ENCODE measurements at places on chromosomes 1 and 21.

DNA sequence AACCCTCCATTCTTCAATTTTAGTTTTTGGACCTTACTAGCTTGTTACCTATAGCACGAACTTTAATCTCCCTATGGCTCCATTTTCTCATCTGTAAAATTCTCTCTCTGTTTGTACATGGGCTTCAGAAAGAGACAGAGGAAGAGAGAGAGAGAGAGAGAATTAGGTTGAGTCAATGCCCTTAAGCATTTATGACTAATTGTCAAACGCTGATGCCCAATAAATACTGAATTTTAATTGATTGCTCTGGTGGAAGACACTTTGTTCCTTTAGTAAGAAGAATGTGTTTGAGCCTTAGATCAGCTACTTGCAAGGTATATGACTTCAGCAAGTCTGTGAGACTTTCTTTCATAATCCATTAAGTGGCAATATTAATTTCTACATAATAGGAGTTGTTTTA lies 743.1 kb upstream of the ADGRL4 start:
- no peak for DNase-seq

DNA sequence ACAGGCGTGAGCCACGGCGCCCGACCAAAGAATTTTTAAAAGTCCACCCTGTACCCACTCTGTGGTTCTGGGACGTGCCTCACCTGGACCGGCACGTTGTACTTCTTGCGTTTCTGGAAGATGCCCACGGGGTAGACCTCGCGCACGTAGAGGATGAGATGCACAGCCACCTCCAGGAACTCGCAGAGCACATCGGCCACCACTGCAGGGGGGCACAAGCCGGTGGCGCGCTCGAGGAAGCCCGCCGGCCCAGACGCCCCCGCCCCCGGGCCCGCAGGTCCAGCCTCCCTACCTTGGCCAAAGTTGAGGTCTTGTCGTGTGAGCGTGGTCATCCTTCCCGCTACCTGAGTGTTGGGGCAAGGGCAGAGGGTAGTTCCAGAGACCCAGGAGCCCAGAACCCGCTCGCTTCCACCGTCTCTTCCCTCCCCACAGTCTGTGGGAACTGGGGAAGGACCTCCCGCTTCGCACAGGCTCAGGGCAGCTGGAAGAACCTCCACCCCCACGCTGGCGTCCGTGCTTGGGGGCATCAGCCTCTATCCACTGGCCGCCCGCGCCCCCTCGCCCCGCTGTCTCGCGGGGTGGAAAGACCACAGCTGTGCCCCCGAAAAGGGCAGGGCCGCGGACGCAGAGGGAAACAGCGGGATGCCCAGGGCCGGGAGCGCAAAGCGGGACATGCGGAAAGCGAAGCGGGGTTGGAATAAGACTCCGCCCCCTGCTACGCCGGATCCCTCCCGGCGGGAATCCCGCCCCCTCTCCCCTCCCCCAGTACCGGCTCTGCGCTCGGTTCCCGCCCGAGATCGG lies 478 bp downstream of the MAD2L2 start:
- DNase-seq: no peak

DNA sequence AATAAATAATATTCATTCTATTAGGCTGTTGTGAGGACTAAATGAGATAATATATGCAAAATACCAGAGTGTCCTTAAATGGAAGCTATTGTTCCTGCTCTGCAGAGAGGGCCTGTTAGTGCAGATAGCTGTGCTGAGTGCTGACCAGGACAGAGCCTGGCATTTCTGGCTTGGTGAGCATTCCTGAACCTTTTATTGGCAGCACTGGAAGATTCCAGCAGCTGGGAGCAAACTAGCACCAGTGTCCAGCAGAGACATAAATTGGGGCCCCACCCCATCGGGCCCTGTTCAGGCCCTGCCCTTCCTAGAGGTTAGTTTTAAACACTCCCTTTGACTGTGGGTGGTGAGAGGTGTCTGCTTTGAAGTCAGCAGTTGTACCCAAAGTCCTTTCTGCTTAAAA lies 85.9 kb upstream of the GADD45A start:
- no peak for DNase-seq

DNA sequence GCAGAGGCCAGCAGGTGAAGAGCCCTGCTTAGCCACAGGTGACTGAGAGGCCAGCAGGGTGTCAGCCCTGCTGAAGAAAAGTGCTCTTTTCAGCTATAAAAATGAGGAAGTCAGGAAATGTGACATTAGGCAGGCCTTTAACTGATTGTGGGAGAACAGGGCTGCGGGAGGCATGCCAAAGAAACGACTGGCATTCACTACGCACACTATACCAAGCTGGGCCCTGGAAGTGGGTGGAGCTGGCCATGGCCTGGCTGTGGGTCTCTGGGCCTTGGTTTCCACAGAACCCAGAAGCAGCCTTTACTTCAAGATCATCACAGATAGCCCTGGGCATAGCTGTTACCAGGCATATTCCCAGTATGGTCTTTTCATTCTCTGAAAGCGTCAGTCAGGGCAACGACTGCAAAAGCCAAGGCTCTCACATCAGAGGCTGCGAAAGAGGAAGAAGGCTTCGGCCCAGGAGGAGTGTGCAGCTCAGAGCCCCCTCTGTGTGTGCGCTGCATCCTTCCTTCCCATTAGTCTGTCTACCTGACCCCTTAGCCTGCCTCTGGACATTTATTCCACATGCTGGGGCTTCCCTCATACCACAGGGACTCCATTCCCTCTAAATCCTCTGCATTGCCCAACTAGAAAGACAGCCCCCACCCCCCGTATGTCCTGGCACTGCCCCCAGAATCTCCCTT lies 14.3 kb downstream of the SLC2A1 start:
- no peak for DNase-seq

GRCh38 chr1:22645931-22646330 lies 2.5 kb downstream of the C1QC start:
- no peak for DNase-seq

DNA sequence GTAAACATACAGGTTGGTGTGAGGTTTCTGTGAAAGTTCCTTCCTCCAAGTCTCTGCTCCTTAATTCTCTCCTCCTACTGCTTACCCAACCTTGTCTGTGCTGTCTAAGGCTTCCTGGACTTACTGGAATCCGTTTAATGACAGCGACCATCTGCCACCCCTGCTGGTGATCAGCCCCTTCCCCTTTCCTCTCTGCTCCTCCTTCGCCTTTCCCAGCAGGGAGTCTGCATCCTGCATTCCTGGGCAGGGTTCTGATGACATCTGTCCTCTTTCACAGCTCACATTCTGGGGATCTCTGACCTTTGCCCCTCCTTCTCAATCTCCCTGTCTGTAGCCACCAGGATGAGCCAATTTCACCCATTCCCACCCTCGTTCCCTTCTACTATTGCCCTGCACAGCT lies 66.5 kb downstream of the KIRREL1 start:
- no peak for DNase-seq

- DNase-seq: no peak
Observed at GRCh38 chr1:153341431-153341934, 7.2 kb downstream of the PGLYRP4 start.
